Right cardiac atrium (tissue), 5 donors: ENCODE measurements at places on chromosomes 5 and 9.

DNA sequence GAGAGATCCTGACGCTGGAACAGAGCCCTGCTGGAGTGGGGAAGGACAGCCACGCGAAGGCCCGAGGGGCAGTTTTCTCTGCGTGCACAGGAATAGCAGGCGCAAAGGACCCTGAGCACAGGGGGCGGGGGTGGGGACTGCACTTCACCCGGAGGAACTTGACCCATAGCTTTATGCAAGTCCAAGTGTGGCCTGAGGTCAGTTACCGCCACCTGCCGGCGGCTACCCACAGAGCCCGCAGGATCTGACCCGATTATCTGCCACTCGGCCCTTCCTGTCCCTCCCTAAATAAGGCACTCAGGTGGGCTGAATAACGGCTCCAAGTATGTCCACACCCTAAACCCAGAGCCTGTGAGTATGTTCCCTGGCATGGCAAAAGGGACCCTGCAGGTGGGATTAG, 65.4 kb upstream of the FCN1 start:
- peak; percentile 82 for DNase-seq

- DNase-seq = peak; percentile 85
Observed at GRCh38 chr5:98774192-98775033, 950 bp downstream of the RGMB start.

DNA sequence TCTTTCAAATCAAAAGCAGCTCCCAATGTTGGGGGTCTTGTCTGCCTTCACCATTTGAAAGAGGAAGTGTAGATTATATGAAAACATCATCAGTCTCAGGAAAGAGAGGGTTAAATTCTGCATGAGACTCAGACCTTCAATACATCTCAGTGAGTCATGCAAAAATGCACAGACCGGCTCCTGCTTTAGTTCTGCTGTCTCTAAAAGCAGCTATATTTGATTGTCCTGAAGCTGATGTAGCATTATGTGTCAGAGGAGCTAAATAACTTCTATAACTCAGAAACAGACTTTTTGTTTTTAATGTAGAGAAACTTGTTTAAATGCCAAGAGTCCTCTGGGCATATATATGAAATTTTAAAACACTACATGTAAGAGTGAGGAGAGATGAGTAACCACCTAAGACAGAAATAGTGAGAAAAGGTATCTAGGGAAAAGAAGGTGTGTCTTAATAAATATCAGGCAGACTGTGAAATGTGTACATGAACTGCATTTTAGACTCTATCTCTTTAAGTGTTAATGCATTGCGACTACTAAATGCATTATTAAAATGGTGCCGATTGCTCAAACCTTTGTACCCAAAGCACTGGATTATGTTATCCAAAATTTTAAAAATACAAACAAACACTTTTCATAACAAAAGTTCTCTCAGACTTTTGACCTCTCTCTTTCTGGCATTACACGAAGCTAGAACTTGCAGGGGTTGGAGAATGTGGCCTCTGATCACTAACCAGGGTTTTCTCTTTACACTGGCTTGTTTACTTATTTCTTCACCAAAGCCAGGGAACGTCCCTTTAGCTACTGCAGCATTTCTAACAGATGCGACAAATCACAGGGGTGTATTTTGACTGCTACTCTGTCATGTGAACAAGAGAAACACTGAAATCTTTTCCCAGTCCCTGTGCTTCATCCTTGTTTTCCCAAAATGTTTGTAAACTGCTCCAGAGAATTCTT, 302.3 kb downstream of the ARL15 start:
- DNase-seq = no peak

GRCh38 chr5:137734962-137735554, 831 bp downstream of the KLHL3 start:
- peak; percentile 49 for DNase-seq

- no peak for DNase-seq
Observed at GRCh38 chr9:90064248-90064647, 459.4 kb downstream of the GADD45G start.

DNA sequence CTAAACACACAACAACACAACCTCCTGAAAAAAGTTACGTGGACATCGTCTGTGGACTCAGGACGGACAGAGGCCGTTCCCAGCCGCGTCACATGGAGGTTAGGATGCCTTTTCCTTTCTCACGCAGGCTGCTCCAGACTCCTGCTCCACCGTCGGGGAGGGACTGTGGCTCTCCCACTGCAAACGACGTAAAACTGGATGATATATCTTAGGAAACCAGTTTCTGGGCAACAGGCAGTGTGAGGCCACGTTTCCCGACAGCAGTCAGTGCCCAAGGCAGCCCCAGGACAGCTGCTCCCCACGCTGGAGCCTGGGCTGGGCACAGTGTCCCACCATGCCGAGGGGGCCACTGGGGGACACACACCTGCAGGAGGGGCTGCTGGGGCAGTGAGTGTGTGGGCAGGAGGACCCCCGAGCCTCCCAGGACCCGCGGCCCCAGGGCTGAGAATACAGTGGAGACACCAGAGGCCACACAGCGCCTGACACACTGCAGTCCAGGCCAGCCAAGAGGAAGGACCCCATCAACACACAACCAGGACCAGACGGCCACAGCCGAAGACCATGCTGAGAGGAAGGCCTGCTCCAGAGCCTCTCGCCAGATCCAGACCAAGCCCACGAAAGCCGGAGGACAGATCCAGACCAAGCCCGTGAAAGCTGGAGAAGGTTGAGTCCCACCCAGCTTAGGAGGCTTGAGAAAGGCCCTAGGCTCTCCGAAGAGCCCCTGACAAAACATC, 26.2 kb downstream of the EXD3 start:
- DNase-seq = peak; percentile 42

- no peak for DNase-seq
Observed at GRCh38 chr9:14417237-14417636, 103.3 kb upstream of the NFIB start.

GRCh38 chr9:96051423-96051822, 175.9 kb downstream of the ERCC6L2 start:
- no peak for DNase-seq

DNA sequence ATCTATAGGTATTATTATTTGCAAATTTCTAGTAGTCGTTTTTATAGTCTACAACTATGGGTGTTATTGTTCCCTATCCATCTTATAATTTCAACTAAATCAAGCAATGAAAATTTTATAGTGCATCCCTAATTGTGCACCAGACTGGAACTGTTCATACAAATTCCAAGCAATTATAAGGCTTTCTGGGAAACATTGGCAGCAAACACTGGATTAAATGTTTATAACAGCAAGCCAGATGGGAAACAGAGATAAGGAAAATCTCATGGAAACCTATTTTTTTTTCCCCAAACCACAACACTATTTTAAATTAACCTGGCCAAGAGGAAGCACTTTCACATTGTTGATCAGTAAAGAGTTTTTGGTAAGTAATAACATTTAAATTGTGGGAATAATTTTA, 524.3 kb downstream of the RASEF start:
- no peak for DNase-seq

DNA sequence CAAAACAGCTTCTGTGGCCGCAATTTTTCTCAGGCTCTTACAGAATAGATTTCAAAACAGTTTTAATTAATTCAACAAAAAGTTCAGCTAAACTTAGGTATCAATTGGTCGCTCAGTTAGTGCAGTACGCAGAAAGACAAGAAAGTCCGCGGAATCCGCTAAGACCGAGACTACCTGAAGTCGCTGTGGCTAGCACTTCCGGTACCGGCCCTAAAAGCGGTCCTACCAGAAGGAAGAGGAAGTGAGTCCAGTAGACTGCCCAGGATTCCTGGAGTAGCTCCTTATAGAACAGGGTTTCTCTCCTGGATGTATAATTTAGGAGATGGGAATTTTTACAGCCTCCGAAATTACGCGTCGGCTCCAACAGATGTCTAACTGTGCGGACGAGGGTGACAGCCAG, 16.6 kb upstream of the PCDHB2 start:
- no peak for DNase-seq

DNA sequence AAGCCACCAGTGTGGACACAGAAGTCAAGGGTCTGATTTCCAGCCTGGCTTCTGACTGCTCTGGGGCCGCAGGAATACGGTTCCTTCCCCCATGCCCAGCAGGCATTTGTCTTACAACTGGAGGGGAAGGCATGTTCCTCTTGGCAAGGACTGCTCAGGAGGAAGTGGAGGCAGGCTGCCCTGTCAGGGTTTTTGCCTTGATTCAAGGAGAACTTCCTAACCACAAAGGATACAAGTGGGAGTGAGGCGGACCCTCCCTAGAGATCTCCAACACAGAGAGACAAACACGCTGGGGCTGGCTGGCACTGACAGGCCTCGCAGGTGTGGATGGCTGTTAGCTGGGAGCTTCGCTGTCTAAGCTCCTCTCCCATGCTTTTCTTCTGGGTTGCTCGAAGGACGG, 19.1 kb downstream of the TGFBI start:
- DNase-seq = peak; percentile 70

GRCh38 chr9:86217076-86217755, 42.2 kb downstream of the C9orf153 start:
- DNase-seq = no peak

- no peak for DNase-seq
Observed at GRCh38 chr9:108411632-108412031, 444.2 kb downstream of the ACTL7B start.

DNA sequence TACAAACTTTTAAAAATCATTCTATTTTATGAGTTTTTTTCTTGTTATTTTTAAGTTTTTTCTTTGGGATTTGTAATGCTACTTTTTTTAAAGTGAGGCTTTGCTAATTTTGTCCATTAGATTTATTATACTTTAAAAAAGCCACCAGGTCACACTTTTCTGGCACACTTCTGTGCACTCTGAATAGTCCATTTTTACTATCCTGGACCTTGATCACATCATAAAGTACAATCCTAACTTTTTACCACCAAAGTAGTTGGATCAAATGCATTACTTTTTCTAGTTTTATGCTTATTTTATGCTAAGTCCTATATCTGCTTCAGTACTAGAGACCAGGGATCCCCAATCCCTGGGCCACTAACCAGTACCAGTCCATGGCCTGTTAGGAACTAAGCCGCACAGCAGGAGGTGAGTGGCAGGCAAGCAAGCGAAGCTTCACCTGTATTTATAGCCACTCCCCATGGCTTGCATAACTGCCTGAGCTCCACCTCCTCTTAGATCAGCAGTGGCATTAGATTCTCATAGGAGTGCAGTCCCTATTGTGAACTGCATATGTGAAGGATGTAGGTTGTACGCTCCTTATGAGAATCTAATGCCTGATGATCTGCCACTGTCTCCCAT, 16.0 kb downstream of the FRRS1L start:
- DNase-seq = no peak

- DNase-seq = no peak
Observed at GRCh38 chr9:20604562-20604961, 17.7 kb downstream of the MLLT3 start.

DNA sequence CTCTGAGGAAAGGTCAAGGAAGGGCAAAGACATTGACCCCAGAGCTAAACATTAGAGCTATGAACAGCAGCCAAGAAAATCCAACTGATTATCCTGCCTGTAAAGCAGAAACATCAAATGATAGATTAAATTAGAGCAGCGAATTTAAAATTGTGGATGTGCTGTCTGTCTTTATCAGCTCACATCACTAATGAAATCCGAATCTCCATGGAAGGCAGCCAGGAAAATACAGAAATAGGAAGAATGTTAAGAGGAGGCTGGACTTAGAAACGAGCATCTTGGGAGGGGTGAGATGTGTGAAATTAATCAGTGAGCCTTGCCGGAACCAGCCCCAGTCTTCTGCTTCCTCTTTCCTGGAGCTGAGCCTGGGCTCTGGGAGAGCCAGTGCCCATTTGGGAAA, 191.0 kb downstream of the PJA2 start:
- DNase-seq = no peak

- DNase-seq = no peak
Observed at GRCh38 chr5:67333171-67333570, 136.6 kb upstream of the CD180 start.
